ENCODE measurements at places on chromosomes 6 and 20. TPM values are rescaled to one million over a fixed set of nuclear protein-coding genes. Genes with fewer than 3 reads are reported as not detected.

DNA sequence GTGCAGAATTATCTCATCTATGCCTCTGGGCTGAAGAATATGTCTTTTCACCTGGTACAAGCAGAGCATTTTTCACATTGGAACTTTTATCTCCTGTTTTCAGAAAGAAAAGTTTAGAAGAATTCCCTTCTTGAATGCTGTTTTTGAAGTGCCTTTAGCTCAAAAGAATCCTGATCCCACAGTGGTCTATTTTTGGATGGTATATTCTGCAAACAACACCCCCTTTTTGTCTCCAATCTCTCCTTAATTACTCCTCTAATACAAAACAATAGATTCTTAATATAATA, 57.7 kb upstream of the HFE start:
- DNase-seq, result no peak

DNA sequence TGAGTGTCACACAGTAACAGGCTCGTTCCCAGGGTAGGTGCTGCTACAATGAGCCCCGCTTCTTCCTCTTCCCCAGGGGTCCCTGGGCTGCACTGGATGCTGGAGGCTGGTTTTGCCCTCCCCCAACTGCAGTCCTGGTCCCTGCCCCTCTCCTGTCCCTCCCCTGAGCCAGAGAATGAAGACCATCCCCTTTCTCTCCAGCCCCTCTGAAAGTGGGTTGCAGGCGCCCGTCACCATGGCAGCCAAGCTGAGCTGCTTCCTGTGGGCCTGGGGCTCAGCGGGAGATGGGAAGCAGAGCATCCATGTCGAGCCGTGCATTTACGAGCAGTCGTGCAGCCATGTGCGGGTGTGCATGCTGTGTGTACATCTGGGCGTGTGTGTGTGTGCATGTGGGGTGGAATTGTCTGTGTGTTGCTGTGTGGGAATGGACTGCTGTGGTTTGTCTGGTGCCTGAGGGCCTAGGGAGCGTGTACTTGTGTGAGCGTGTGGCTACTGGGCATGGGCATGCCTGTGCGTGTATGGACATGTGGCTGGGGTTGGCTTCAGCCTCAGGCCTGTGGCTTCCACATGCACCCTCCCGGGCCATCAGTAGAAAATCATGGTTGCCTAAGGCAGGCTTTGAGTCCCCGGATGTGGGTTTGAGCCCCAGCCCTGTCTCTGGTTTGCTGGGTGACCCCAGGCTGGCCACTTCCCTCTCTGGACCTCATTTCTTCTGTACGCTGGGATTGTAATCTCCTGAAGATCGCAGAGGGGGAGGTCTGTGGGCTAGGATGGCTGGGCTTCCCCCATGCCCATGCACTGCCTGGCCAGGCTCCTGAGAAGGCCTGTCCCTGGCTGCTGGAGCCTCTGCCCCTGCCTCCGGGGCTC, 48.8 kb downstream of the SRC start:
- no peak for DNase-seq

- DNase-seq, result no peak
Measured at GRCh38 chr20:37071481-37071911, 24.3 kb downstream of the RBL1 start.

GRCh38 chr6:5302220-5302946, 41.1 kb downstream of the FARS2 start:
- no peak for DNase-seq

DNA sequence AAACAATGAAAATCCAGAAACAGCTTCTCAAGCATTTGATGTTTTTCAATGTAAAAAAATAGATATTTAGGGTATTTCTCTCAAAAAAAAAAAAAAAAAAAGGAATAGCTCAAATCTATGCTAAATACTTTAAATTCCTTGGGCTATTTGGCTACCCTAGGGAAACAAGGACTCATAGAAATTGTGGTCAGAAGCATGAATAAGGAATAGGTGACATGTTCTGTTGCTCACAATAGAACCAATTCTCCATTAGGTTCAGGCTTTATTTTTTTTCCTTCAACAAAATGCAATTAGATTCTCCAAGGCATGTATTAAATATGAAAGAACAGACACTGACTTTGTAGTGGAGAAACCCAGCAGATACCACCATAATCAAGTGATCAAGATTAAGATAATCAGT, 904.3 kb upstream of the FLRT3 start:
- DNase-seq, result no peak

GRCh38 chr6:109521080-109521479, 38.1 kb upstream of the ZBTB24 start:
- no peak for DNase-seq

GRCh38 chr6:161274898-161275297, 1.0 kb upstream of the AGPAT4 start:
- DNase-seq, result no peak

DNA sequence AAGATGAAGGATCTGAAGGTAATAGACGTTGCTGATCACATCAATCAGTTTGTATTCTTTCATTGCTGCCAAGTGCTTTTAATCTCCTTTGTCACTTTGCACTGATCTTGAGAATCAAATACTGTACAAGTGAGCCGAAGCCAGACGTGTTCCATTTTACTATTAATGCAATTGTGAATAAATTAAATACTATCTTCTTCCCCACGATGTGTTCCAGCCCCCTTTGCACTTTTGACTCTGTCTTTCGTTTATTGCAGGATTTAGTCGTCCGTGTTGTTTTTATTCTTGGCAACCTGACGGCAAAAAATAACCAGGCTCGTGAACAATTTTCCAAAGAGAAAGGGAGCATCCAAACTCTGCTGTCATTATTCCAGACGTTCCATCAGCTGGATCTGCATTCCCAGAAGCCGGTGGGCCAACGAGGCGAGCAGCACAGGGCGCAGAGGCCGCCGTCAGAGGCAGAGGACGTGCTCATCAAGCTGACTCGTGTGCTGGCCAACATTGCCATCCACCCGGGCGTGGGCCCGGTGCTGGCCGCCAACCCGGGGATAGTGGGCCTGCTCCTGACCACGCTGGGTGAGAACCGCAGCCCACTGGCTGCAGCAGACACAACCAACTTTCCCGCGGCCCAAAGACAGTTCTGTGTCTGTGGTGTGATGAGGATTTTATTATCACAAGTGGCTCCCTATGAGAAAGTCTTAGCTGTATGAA, 104.7 kb downstream of the ARMC2 start:
- no peak for DNase-seq

- DNase-seq, result no peak
Measured at GRCh38 chr6:89942601-89943000, 48.3 kb downstream of the GJA10 start.

- no peak for DNase-seq
Measured at GRCh38 chr6:1212919-1213318, 99.0 kb upstream of the FOXQ1 start.

DNA sequence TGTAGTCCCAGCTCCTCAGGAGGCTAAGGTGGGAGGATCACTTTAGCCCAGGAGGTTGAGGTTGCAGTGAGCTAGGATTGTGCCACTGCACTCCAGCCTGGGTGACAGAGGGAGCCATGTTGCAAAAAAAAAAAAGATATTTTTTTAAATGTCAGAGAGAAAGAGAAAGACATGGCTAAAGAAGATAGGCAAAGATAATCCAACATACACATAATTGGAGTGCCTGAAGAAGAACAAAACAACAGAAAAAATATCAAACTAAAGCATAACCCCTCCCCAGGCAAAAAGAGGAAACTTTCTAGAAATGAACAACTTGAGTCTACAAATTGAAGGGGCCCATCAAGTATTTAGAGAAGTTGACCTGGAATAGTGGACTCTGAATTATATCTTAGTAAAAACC, 14.0 kb upstream of the GRM4 start:
- DNase-seq, result no peak

DNA sequence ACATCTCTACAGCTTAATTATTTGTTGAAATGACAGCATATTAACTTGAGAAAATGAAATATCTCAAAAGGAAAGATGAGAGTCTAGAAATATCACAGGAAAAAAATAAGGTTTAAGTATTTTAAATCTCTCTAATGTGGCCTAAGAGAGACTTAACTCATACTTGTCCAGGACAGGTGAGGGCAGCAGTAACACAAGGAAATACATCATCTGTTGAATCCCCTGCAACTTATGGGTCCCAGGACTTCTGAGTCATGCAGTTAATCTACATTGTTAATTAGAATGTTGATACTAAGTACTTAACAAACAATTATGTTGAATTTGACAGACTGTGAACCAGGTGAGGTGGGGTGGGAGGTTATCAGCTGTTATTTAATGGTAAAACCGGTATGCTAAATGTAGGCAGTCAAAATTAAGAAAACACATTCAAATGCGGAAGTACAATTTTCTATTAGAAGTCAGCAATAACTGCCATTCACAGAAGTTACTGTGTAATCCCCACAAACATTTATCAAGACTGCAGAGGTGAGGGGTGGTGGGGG, 87.9 kb downstream of the CEP57L1 start:
- no peak for DNase-seq

DNA sequence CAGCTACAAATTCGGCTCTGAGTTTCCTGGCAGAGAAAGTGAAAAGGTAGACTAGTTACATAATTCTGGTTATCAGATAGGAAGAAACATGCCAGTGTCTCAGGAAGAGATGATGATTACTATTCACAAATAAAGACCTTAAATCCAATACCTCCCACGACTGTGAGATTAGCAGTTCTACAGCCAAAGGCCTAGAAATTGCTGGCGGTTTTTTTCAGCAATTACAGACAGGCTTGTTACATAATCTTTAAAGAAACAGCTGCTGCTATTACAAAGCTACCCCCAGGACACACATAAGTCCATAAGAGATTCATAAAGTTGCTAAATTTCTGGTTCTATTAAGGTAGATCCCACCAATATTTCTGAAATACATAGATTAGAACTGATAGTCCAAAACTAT, 40.2 kb downstream of the PIGU start:
- DNase-seq, result no peak

DNA sequence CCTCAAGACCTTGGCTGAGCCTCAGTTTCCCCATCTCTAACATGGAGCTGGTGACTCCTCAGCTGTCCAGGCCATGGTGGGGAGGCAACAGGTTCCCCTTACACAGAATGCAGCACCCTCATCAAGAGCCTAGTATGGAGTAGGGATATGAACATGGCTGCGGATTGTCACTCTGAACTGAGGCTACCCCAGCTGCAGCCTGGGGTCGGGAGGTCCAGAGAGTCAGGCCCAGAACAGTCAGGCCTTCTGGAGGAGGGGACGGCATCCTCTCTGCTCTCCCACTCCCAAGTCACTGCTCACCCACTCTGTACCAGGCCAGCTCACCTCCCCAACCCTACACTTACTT, 1.4 kb upstream of the FOXS1 start:
- no peak for DNase-seq

- DNase-seq, result no peak
Measured at GRCh38 chr6:142474531-142475289, 172.9 kb downstream of the ADGRG6 start.

- no peak for DNase-seq
Measured at GRCh38 chr6:150403458-150404246, 34.8 kb downstream of the IYD start.

DNA sequence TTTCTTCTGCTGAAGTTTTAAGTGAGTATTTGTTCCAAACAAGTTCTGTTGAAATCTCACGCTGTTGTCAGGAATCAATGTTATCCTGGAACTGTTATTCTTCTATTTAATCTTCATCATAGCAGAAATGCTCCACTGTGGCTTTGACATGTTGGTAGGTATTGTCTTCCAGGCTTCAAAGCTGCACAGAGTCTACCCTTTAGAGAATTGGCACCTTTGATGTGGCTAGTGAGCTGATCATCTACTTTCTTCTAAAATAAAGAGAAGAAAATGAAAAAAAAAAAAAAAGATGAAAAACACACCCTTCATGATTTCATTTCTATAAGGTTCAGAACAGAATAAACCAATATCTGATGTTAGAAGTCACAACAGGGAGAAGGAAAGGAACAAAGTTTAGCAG, 5.8 kb upstream of the ZSCAN23 start:
- DNase-seq, result no peak

- no peak for DNase-seq
Measured at GRCh38 chr6:47414423-47415167, 63.0 kb upstream of the CD2AP start.

GRCh38 chr20:43372051-43372450, 85.6 kb upstream of the SRSF6 start:
- no peak for DNase-seq

GRCh38 chr20:48398506-48399449, 429.0 kb downstream of the PREX1 start:
- DNase-seq, result no peak

DNA sequence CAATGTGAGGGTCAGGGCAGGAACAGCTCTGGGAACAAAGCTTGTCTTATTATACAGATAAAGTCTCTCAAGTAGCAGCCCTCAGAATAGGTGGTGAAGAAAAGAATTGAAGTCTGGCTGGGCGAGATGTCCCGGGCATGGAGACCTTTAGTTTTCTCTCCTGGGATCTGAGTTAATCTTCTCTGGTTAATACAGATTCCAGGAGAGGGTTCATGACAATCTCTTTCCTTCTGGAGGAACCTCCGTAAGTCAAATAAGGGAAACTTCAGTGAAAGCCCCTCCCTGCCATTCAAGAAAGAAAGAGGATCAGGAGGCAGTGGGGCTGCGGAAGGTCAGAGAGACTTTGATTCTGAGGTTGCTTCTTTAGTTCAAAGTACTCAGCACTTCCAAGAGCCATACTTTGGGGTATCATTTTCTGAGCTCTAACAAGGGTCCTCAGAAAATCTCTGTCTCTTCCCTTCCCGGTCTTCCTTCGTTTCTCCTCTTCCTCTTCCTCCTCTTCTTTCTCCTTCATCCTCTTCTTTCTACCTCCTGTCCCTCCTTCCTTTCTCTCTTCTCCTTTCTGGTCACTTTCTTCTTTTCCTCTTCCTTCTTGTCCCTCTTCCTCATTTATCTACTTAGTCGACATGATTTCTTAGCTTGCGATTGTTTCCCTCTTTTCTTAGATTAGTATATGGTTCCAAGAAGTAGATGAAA, 4.6 kb upstream of the ZNF184 start:
- no peak for DNase-seq

DNA sequence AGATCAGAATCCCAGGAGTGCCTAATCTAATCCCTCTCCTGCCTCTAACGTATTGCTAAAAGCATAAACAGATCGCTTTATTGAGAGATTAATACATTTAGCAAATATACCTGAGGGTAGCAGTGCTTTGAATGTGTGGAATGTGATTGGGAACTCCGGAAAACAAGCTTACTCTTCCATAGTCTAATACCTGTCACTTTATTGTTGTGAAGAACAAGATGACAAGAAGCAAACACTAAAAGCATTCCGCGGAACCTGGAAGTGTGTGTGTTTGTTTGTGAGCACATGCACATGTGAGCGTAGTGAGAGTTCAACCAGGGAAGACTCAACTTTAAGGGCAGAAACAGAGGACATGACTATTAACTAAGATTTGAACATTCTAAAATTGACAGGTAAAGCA, 265.0 kb upstream of the GJE1 start:
- no peak for DNase-seq

- no peak for DNase-seq
Measured at GRCh38 chr6:163955756-163956155, 541.2 kb downstream of the QKI start.

- no peak for DNase-seq
Measured at GRCh38 chr20:14956026-14956425, 618.6 kb upstream of the FLRT3 start.

- DNase-seq, result no peak
Measured at GRCh38 chr6:38095054-38095453, 275.5 kb downstream of the ZFAND3 start.

GRCh38 chr6:89027756-89028155, 52.8 kb upstream of the PNRC1 start:
- DNase-seq, result no peak

The SYCP2 gene
- 0.56 TPM for total RNA-seq

The LGSN gene
- not detected for total RNA-seq

The WFDC10B gene
- not detected for total RNA-seq

The ELOVL2 gene
- 0.86 TPM for total RNA-seq

The LBP gene
- total RNA-seq, result 2.3 TPM

The PPP1R3D gene
- 7.9 TPM for total RNA-seq

The SIRPB2 gene
- 2.6 TPM for total RNA-seq

The MATN4 gene
- not detected for total RNA-seq

The OGFR gene
- total RNA-seq, result 17.3 TPM

The NKX2-4 gene
- not detected for total RNA-seq

The HTR1B gene
- not detected for total RNA-seq

The CST2 gene
- not detected for total RNA-seq
